ENCODE measurements at places on chromosomes 12 and 14. TPM values are rescaled to one million over a fixed set of nuclear protein-coding genes. Genes with fewer than 3 reads are reported as not detected.
A peak's percentile ranks its signal among the peaks of the same experiment; 100 is the strongest.

Gene SAMD4A
- 36.7 TPM for total RNA-seq

Gene SERPINA12
- not detected for total RNA-seq

DNA sequence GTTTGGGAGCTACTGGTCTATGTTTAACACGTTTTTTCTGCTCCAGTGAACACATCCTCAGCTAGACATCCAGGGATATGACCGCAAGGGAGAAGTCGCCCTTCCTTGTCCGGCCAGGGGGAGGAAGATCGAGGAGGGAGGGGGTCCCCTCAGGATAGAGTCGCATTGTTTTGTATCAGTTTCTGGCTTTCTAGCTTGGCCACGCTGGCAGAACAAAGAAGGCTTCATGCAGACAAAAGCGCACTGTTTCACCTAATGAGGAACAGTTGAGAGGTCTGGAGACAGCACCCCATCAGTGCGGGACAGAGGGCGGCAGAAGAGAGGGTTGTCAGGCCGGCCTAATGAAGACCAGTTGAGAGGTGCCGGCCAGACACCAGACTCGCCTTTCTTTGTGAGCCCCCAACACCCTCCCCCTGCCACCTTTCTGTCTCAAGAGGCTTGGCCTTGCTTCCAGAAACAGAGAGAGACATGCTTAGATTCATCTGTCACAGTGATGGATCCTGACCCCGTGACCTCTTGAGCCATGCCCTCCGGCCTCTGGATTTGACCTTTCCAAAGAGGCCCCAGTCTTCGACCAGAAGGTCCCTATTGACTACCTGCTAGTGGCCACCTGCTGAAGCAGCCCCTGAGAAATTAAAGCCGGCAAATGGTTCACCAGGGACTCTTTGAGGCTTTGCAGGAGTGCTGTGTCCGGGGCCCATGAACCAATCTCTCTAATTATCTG is 254.7 kb upstream of the TBX3 start:
- no peak for DNase-seq

DNA sequence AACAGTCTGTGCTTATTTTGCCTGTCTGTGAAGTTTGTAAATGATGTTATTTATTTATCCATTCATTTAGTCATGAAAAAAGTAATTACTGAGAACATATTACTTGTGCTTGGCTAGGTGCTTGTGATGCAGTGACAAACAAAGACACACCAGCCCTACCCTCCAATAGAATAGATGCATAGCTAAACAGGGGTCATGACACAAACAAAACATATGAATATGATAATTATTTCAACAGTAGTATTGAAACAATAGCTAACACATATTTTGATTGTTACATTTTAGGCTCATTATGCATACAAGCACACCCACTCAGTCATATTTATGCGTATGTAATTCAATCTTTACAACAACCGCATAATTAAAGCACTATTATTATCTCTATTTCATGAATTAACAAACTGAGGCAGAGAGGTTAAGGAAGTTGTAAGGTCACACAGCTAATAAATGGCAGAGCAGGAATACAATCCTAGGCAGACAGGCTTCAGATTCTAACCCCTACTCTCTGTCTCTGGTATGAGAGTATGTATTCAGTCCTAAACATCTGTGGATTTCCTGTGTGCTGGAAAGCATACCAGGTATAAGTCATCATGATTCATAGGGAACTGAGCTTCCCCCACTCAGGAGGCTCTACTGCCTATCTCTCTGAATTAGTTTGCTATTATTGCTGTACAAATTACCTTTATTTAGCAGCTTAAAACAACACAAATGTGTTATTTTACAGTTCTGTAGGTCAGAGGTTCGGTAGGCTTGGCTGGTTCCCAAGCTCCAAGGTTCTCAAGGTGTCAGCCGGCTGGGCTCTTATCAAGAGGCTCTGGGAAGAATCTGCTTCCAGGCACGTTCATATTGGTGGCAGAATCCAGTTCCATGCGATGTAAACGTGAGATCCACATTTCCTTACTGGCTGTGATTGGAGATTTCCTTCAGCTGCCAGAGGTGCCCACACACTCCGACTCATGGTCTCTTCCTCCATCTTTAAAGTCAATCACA is 509.4 kb downstream of the GALC start:
- DNase-seq: peak; percentile 63

Gene GPX2
- total RNA-seq: not detected

- peak; percentile 20 for DNase-seq
These were observed 2.9 kb downstream of the PRMT5 start for GRCh38 chr14:22926316-22926715.

Gene ZNF385A
- 0.28 TPM for total RNA-seq

Gene GALNT9
- under 0.01 TPM for total RNA-seq

- DNase-seq: peak; percentile 35
These were observed 2.1 kb downstream of the MYL6 start for GRCh38 chr12:56160193-56160763.

- DNase-seq: no peak
These were observed 85.5 kb downstream of the TGFB3 start for GRCh38 chr14:75896341-75896740.

Gene ISCA2
- 9.2 TPM for total RNA-seq

- no peak for DNase-seq
These were observed 405.1 kb upstream of the FOXG1 start for GRCh38 chr14:28361486-28361885.

DNA sequence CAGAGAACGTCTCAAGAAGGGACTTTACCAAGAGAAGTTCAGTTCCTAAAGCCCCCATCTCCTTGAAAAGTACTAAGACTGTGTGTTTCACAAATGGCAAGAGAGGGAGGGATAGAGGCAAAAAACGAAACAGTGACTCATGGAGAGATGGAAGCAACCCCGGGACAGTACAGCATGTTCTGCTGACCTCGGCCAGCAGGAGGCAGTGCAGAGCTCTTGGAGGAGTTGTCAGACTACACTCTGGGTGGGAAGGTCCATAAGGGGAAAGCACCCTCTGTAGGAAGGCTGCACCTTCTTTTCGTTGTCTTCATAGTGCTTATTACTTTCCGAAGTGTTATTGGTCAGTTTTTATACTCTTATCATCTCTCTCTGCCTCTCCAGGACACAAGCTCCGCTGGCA is 525.2 kb upstream of the CCDC196 start:
- DNase-seq: peak; percentile 7

Gene RTN1
- total RNA-seq: 0.18 TPM

GRCh38 chr12:31288381-31288780 is 37.6 kb downstream of the SINHCAF start:
- DNase-seq: no peak

GRCh38 chr14:92670160-92670559 is 78.3 kb downstream of the LGMN start:
- DNase-seq: peak; percentile 86

DNA sequence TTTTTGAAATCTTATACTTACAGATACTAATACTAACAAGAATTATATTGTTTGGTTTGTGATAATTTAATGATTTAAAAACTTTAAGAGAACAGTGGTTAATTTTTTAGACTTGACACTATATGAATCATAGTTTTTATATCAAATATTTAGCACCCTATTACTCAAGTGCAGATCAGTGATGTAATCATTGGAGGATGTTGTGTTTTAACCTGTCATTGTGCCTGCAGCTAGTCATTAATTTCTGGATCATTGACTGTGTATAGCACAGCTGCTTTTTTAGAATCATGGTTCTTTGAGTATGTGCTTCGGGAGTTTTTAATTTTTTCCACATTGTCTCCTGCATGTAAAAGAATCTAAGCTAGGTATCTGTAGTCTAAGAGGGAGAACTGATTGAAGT is 17.3 kb downstream of the ARID4A start:
- DNase-seq: peak; percentile 2

GRCh38 chr14:90132821-90133570 is 71.2 kb downstream of the KCNK13 start:
- DNase-seq: peak; percentile 26

DNA sequence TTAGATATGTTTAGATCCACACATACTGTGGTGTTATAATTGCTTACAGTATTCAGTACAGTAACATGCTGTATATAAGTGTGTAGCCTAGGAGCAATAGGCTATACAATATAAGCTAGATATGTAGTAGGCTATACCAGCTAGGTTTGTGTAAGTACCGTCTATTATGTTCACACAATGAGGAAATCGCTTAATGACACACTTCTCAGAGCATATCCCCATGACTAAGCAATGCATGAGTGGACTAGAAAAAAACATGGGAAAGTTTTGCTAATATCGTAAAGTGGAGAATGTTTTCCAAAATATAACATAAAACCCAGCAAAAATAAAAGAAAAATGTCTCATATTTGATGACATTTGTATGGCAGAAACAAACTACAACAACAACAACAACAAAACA is 27.3 kb downstream of the AKAP3 start:
- no peak for DNase-seq

DNA sequence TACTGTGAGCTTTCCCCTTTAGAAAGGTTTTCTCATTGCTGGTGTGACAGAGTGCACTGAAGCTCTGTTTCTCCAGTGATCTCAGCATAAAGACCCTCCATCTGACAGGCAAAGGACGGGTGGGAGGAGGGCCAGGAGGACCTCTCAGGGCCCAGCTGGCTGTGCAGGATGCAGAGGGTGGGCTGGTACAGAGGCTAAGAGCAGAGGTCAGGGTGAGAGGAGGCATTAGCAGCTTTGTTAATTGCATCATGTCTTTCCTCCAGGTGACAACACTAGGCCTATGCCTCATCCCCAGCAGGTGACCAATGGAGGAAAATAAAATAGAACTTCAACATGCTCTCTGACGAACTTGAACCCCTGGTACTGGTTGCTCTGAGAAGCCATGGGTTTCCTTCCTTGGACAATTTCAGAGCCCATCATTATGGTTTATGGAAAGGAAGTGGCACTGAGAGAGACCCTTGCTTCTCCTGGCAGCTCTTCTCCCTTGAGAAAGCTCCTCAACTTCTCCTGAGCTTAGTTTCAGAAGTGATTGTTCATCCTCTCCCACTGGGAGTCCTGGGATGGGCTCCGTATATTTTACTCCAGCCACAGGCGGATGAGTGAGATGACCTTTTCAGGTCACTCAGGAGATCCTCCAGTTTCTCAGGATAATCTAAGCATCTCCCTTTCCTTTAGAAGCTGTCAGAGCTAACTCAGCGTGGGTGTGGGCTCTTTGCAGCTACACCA is 45.8 kb upstream of the ATP23 start:
- DNase-seq: peak; percentile 52

Gene C12orf50
- not detected for total RNA-seq

Gene ARHGEF25
- total RNA-seq: 6.3 TPM

- DNase-seq: no peak
These were observed 18.7 kb upstream of the MYO1H start for GRCh38 chr12:109329003-109329402.

Gene KCNJ8
- 13.9 TPM for total RNA-seq

- peak; percentile 51 for DNase-seq
These were observed 36.4 kb downstream of the BBS10 start for GRCh38 chr12:76311796-76312195.

GRCh38 chr12:48185181-48185919 is 1.9 kb downstream of the CCDC184 start:
- DNase-seq: no peak

Gene DDIT3
- total RNA-seq: 12.2 TPM

DNA sequence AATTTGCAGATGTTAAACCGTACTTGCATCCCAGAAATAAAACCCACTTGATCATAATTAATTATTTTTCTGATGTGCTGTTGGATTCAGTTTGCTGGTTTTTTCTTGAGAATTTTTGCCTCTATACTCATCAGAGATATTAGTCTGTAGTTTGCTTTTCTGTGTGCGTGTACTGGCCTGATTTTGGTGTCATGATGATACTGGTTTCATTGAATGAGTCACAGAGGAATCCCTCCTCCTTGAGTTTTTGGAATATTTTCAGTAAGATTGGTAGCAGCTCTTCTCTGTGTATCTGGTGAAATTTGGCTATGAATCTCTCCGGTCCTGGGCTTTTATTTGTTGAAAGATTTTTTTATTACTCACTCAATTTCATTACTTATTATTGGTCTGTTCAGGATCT is 100.4 kb upstream of the PMCH start:
- peak; percentile 69 for DNase-seq

GRCh38 chr12:123839826-123840225 is 77.7 kb downstream of the DNAH10 start:
- no peak for DNase-seq

DNA sequence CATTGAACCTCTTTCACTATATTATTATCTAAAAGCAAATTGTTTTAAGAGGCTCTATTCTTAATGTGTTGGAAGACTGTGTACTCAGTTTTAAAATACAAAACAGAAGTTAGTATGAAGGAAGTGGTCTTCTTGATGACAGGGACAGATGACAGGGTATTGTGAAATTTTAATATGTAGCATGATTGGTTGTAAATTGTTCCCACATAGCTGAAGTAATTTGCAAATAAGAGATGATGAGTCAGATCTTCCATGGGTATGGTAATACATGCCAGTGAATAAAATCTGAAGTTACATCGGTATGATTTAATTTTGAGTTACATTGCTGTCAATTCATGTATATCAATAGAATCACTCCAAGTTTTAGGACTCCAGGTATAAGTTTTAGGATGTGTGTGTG is 454.8 kb downstream of the AEBP2 start:
- DNase-seq: peak; percentile 31

Gene MSRB3
- 31.7 TPM for total RNA-seq

- DNase-seq: no peak
These were observed 36.5 kb downstream of the SSH1 start for GRCh38 chr12:108820707-108821406.

GRCh38 chr12:55929306-55929791 is 1.6 kb upstream of the DGKA start:
- DNase-seq: no peak

Gene PYGL
- total RNA-seq: 70.4 TPM

- no peak for DNase-seq
These were observed 51.0 kb upstream of the TBX3 start for GRCh38 chr12:114735011-114735410.

Gene SERPINA10
- total RNA-seq: not detected

Gene OR4K17
- total RNA-seq: not detected

- no peak for DNase-seq
These were observed 8.4 kb downstream of the B4GALNT1 start for GRCh38 chr12:57624441-57625220.
